Stimulated activated CD4-positive, alpha-beta T cell treated with anti-CD3 and anti-CD28 coated beads, TNF-alpha, amount 100 ng/mL, for 1 hour (primary cell): ENCODE measurements at places on chromosomes 12 and 14.

DNA sequence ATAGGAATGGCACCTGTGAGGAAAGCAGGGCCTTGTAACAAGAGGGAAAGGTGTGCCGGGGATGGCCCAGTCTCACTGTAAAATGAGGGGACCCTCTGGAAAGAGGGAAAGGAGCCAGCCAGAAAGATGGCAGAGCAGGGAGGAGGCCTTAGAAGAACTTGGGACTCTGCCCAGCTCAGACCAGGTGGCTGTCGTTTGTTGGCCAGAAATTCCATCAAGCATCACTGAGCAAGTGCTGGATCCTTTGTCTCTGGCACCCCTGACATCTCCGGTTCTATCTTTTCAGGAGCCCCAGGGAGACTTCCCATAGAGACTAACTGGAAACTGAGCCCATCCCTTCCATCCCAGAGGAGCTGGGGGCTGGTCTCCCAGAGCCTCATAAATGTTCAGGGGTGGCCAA is 43.3 kb downstream of the DEGS2 start:
- no peak for DNase-seq

- no peak for DNase-seq
Observed at GRCh38 chr12:97639702-97640101, 177.1 kb downstream of the RMST start.

DNA sequence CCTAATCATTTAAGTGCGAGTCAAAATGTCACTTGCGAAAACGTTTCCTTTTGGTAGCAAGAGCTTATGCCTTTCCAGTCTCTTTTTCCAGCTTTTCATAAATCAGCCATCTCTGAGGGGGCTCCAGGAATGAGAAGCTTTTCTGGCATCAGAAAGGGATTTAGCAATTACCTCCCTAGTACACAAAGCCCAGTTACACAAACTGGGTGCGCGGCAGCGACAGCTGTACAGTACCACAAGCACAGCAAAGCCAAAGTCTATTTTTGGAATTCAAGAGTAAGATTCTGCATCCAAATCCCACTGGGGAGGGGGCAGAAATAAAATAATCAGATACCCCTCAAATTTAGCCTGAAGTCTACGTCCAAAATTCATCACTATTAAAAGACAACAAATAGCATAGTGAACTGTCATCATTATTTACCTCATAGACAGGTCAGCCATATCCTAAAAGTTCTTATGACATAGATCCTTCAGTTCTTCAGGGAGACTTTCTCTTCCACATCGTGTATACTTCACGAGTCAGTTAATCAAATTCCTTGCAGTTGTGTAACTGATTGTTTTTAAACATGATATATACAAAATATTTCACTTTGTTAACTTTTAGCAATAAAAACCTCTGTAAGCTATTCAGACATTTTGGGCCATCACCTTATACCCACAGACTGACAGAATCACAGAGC is 150.8 kb downstream of the TTC7B start:
- DNase-seq = no peak

DNA sequence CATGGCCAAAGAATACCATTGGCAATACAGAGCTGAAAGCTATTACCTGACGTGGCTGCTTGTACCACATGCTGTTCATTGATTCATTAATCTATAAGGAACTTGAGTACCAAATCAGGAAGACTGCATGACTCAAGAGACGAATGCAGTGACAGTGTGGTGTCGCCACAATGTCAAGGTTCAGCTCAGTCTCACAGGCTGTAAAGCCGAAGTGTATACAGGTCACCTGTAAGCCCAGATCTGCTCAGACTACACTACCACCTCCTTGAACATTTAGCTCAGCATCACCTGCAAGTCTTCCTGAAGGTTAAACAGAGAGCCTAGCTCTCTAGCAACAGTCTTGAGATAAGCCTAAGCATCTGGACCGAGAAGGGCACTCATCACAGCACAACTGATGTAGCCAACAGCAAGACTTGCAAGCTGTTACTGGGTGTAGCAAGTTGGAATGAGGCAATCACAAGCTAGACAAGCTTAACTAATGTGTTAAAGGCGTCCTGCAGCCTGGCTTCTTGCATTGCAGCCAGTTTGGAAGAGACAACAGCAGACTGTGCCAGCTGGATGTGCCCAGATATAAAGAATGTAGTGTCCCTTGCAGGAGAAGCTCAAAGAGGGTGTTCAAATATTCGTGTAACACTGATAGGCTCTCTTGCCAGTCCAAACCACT is 21.0 kb downstream of the TMTC1 start:
- no peak for DNase-seq

GRCh38 chr14:44081146-44081545 is 425.9 kb downstream of the FSCB start:
- no peak for DNase-seq

GRCh38 chr14:61385002-61385685 is 63.8 kb downstream of the PRKCH start:
- DNase-seq = no peak

DNA sequence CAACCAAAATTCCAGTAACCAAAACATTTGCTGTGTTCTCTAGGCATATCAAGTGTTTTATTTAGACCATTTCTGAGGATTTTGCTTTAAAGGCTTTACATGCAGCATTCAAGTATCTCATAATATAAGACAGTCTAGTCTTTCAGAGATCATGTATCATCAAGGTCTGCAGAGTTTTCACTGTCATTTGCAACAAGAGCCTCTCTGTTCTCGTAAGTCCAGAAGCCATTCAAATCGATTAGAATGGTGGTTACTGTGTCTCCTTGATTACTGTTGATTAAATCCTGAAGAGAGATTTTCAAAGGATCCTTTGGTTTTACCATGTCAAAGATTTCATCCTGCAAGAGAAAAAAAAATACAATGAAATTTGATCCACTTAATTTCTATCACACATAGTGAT is 36.3 kb downstream of the PPP2R3C start:
- DNase-seq = no peak

DNA sequence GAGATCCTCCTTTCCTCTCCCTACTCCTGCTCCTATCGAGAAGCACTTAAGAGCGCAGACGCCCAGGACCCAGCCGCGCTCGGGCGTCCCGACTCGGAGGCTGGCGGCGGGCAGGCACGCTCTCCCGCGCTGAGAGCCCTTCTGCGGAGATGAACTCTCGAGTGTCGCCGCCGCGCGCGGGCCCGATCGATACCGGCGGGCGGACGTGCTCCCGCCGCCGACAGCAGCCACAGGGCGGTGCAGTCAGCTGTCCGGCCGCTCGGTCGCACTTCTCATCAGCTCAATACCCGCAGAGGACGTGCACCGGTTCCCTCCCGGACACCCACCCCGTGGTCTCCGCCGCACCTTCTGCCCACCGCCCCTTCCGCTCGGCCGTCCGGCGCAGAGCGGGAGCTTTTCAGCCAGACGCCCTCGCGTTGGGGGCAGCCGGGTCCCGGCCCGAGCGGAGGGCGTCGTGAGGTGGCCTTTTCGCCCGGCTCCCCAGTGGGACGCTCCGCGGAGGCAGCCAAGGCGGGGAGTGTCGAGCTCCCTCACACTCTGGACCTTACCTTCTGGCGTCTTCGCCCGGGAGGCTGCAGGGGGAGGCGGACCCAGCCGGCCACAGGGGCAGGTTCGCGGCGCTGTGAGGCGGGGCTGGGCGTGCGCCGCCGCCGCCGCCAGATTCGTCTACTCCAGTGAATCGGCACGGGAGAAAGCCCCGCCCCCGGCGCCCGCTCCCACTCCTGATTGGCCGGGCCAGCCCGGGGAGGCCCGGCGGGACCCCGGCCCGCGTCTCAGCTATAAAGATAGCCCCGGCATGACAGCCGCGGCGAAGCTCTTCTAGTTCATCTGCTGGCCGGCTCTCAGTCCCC is at the start of gene INSM2:
INSM2 (plus strand) TSS at position 808 of the 851 bp plus-strand sequence. CDS start 89 bp downstream, outside the sequence.
- no peak for DNase-seq

- no peak for DNase-seq
Observed at GRCh38 chr12:102756530-102756929, 160.5 kb downstream of the PAH start.

GRCh38 chr14:78319887-78320635 is 149.9 kb downstream of the NRXN3 start:
- DNase-seq = no peak

DNA sequence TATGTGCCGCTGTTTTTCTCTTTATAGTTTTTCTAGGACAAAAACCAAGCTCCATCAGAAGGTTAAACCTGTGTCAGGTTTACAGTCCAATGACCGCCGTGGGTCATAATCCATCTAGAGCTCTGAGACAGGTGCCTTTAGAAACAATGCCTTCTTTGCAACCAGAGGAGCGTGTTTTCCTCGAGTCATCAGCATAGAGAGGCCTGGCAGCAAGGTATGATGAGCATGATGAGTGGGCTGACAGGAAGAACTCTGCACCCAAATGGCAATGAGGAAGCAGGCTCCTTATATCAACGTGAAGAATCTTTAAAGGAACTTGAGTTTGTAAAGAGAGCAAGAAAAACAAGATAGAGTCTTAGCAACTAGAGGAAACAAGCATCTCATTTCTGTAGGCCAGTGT is 60.5 kb upstream of the NUDT4 start:
- no peak for DNase-seq

DNA sequence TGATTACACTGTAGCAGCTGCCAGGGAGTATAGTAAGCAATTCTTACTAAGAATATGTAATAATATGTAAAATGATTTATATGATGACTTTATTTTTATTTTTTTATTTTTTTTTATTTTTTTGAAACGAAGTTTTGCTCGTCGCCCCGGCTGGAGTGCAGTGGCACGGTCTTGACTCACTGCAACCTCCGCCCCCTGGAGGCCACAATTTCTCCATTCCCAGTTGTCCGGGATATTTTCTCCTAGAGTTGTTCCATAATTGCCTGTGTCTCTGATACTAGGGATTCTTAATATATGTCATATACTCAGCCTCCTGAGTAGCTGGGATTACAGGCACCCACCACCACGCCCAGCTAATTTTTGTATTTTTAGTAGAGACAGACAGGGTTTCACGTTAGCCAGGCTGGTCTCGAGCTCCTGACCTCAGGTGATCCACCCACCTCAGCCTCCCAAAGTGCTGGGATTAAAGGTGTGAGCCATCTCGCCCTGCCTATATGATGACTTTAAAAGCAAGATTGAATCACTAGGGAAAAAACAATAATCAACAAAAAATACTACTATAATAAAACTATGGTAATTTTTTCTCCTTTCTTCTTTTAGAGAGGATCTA is 12.2 kb upstream of the ITPR2 start:
- no peak for DNase-seq

DNA sequence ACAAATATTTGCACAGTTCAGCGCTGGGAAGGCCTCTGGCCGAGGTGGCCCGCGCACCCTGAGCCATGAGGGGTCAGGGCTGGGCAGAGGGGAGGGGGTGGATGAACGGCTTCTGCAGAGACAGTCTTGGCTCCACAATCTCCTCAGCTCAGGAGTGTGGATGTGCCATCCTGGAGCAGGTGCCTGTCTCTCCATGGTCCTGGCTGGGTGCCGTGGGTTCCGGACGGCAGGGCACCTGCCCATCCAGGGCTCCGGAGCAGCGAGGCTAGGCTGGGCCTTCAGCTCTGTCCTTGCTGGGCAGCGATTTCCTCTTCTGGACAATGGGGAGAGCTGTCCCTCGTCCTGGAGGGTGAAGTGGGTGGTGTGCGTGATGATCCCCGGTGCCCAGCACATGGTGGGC is 55.6 kb downstream of the KIF26A start:
- no peak for DNase-seq

- DNase-seq = no peak
Observed at GRCh38 chr14:53331247-53331646, 178.1 kb upstream of the DDHD1 start.

DNA sequence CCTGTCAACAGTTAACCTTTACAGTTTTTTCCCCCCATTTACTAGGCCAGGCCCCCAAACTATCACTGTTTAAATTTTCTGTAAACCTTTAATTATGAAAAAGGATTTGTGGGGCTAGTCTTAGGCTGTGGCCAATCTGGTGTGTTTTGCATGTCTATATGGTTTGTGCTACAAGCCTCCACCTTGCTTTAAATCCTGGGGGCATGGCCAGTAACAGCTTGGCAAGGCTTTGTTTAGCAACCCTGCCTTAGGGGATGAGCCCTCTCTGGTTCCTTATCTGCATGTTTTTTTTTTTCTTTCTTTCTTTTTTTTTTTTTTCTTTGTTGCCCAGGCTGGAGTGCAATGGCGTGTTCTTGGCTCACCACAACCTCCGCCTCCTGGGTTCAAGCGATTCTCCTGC is 102.7 kb downstream of the KCNMB4 start:
- DNase-seq = no peak

DNA sequence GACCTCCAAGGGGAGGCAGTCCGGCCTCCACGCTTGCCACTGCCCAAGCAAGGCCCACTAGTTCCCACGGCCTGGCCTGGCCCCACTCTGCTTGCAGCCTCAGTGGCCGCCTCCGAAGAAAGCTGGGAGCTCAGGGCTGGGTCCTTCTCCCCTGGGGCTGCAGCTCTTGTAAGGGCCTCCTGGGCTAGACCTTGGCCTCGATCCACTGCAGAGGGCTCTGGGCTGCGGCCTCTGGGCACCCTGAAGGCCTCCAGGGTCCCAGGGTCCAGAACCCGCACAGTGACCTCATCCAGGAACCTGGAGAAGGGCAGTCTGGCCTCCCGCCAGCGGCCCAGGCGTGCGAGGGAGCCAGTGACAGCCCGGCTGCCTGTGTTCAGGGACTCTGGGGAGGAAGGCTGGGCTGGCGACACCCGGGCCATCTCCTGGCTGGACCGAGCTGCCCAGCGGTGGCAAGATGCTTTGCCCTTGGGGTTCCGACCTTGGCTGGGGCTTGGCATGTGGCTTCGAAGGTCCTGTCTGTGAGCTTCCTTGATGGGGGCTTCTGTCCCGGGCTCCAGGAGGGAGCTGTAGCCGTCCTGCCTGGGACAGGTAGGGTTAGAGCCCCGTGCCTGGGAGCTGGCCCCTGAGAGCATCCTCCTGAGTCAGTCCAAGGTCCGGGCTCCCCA is 9.8 kb downstream of the BEGAIN start:
- DNase-seq = no peak

GRCh38 chr14:65997347-65997746 is 488.8 kb upstream of the CCDC196 start:
- no peak for DNase-seq

DNA sequence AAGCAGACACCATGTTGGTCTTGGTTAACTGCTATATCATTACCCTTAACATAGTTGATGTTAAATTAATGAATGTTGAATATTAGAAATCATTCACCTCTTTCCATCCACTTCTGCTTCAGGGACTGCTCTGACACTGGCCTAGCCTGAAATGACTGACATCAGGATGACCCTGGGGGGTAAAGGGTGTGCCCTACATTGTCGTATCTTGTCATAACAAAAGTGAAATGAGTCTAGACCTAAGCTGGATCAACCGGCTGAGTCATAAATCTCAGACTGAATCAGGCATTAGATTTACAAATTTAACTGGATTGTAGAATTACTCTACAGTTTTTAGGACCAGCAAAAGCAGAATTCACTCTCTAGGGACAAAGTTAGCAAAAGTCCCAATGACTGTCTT is 35.3 kb downstream of the KICS2 start:
- DNase-seq = no peak

DNA sequence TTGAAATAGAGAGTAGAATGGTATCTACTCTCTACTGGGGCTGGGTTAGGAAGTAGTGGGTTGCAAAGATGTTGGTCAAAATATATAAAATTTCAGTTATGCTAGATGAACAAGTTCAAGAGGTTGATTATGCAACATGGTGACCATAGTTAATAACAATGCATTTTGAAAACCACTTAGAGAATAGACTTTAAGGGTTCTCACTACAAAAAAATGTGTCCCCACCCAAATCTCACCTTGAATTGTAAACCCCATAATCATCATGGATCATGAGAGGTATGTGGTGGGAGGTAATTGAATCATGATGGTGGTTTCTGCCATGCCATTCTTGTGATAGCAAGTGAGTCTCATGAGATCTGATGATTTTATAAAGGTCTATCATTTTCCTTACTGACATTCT is 94.0 kb downstream of the C12orf50 start:
- DNase-seq = no peak

- no peak for DNase-seq
Observed at GRCh38 chr12:49346659-49347310, at the start of gene DNAJC22. Gene DNAJC22 (plus strand): TSS chr12:49346888. CDS start chr12:49348873, 1,985 bp downstream.

- DNase-seq = no peak
Observed at GRCh38 chr14:85415015-85415712, 114.8 kb upstream of the FLRT2 start.
